ENCODE measurements at places on chromosomes 3 and 15.

- DNase-seq = no peak
Measured at GRCh38 chr15:36654866-36655265, 75.4 kb downstream of the CDIN1 start.

GRCh38 chr3:133910422-133910821, 14.7 kb upstream of the RAB6B start:
- no peak for DNase-seq

DNA sequence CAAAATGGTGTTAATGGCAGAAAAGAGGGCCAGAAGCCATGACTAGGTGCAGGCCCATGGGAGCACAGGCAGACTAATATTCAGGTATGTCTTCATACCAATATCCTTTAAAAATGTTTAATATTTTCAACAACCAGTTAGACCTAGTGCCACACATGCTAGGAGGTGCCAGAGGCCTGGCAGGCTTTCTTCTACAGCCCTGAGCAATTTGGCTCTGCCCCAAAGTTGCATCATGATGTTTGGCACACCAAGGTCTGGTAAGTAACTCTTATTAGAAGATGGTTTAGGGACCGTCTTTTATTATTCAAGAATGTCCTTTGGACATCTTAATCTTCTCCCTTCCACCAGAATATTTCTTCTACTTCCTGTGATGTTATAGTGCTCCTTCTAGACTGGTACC, 34.8 kb downstream of the MITF start:
- DNase-seq = peak; percentile 23

GRCh38 chr3:192642651-192643050, 84.7 kb downstream of the FGF12 start:
- DNase-seq = no peak

DNA sequence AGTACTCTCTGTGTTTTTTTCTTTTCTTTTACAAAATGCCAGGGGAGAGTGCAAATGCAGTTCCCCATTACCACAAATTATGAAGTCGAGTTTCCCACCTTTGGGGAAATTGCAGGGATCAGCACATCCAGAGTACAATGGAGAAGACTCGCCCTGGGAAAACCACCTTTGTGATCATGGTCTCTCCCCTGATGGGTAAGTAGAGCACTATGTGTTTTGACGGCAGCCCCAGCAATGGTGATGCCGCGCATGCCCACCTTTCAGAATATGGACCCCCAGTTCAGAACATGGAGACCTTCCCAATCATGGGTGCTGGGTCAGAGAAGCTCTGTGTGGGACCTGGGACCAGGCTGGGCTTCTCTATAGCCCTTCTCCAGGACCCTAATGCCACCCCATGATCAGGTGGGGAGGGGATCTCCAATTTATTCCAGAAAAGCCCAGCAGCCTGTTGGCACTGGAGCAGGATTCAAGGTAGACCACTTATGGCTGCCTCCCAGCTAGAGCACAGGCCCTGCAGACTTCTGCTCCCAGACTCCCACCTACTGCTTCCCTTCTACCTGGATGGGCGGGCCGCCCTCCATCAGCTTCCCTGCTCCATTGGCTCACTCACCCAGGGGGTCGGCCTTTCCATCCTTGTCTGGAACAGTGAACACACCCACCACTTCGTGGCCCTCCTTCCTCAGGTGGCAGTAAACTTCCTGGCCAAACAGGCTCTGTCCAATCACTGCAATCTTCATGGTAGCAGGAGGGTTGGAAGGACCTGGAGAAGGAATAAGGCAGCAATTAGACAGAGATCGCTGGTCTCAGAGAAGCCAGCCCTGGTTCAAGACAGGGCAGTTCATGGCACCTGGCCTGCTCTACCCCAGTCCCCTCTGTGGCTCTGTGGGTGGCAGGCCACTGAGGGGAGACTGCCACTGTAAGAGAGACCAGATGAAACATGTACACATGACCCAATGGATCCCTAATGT, 19.9 kb downstream of the ALDH1L1 start:
- DNase-seq = no peak

DNA sequence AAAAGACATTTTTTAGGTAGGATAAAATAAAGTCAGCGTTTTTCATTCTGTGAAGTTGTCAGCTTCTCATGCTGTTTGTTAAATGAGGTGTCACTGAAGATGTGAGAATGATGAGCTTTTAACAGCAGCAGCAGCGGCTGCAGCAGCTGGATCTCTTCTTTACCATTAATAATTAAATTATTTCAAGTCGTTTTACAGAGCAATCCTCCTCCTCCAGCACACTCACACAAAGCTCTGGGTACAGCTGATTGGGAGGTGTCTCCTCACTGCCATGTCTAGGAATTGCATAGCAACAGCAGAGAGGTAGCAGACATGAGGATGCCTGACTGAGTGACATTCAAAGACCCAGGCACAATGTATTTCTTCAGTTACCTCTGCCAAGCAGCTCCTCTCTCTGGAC, 46.7 kb upstream of the PLAAT1 start:
- DNase-seq = no peak

- no peak for DNase-seq
Measured at GRCh38 chr3:196115678-196116083, 33.8 kb upstream of the TFRC start.

- peak; percentile 71 for DNase-seq
Measured at GRCh38 chr15:73691396-73691795, 7.2 kb downstream of the CD276 start.

- DNase-seq = no peak
Measured at GRCh38 chr3:167777356-167777755, 41.8 kb downstream of the SERPINI1 start.

GRCh38 chr15:63998489-63998888, 47.8 kb downstream of the DAPK2 start:
- no peak for DNase-seq

- DNase-seq = no peak
Measured at GRCh38 chr3:71611099-71611498, 27.6 kb upstream of the FOXP1 start.
